ENCODE measurements at places on chromosomes 5 and 9. TPM values are rescaled to one million over a fixed set of nuclear protein-coding genes. Genes with fewer than 3 reads are reported as not detected.

GRCh38 chr5:126492939-126493338, 69.7 kb downstream of the GRAMD2B start:
- peaks cover 15% of the 10 kb centered on the region for H3K4me1 ChIP-seq
- no peaks in the 10 kb centered on the region for H3K27me3 ChIP-seq
- no peaks in the 10 kb centered on the region for H3K36me3 ChIP-seq
- no peak overlapping the region for H3K27ac ChIP-seq
- peak; percentile 39 for DNase-seq

- peaks cover 12% of the 10 kb centered on the region for H3K4me1 ChIP-seq
- no peaks in the 10 kb centered on the region for H3K36me3 ChIP-seq
- H3K27me3 ChIP-seq = no peaks in the 10 kb centered on the region
- peak within 1 kb of the TSS; percentile 62 for H3K27ac ChIP-seq
- H3K4me3 ChIP-seq = peak within 1 kb of the TSS; percentile 64
- no peak for DNase-seq
These were observed at the start of gene PTGER4 for GRCh38 chr5:40679913-40680681. PTGER4 (plus strand) TSS chr5:40679915; CDS start chr5:40680994, 1,079 bp downstream.

GRCh38 chr5:122190156-122190555, 60.8 kb downstream of the ZNF474 start:
- H3K27ac ChIP-seq = no peak overlapping the region
- no peaks in the 10 kb centered on the region for H3K27me3 ChIP-seq
- no peaks in the 10 kb centered on the region for H3K36me3 ChIP-seq
- no peak for DNase-seq
- H3K4me1 ChIP-seq = no peaks in the 10 kb centered on the region
- H3K4me3 ChIP-seq = no peak overlapping the region

DNA sequence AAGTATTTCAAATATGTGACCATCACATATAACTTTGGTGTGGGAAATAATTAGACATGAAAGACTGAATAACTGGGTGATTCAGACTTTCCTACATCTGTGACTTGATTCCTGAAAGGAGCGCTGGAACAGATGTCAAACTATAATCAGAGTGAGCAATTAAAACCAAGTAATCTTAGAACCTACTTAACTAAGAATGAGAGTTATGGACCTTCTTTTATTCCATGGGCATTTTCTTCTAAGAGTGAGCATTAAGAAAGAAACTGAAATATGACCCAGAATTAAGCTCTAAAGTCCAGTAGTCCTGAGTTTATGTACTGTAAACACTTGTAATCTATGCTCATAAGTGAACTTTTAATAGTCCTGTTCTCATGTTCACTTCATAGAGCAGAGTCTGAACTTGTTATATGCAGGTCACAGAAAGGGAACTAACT, 68.4 kb downstream of the PAM start:
- H3K27me3 ChIP-seq = no peaks in the 10 kb centered on the region
- no peak overlapping the region for H3K27ac ChIP-seq
- no peaks in the 10 kb centered on the region for H3K36me3 ChIP-seq

DNA sequence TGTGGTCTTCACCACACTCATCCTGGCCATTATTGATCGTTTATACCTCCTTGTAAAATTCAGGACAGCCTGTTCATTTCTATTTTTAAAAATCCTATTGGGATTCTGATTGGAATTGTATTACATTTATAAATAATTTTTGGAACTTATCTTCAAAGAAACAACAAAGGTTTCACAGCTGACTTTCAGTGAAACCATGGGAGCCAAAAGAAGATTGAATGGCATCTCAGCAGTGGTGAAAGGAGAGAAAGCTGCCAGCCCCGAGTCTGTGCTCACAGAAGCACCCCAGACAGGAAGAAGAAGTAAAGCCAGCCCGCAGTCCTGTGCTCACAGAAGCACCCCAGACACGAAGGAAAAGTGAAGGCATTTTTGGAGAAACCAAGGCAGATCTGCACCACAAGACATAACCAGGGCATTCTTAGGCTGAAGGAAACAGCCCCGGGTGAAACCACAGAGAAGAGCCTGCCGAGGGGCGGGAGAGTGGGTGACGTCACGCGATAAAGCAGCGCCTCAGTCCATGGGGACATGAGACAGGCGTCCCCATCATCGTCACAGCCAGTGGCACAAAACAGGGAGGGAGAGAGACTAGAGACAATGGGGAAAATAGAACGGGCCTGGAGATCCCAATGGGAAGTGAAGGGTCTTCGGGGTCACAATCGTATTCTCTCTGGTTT, 42.5 kb upstream of the SLC9A3 start:
- H3K4me3 ChIP-seq = no peak overlapping the region
- no peak overlapping the region for H3K27ac ChIP-seq
- no peak for DNase-seq
- no peaks in the 10 kb centered on the region for H3K36me3 ChIP-seq

DNA sequence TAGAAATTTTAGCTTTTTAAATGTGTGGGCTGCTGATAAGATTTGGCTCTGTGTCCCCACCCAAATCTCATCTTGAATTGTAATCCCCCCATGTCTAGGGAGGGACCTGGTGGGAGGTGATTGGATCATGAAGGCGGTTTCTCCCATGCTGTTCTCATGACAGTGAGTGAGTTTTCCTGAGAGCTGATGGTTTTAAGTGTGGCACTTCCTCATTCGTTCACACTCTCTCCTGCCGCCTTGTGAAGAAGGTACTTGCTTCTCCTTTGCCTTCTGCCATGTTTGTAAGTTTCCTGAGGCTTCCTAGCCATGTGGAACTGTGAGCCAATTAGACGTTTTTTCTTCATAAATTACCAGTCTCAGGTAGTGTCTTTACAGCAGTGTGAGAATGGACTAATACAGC, 127.8 kb upstream of the MVB12B start:
- H3K4me3 ChIP-seq = no peak overlapping the region
- H3K27me3 ChIP-seq = peaks cover 4% of the 10 kb centered on the region
- H3K27ac ChIP-seq = no peak overlapping the region
- no peaks in the 10 kb centered on the region for H3K4me1 ChIP-seq
- no peak for DNase-seq

DNA sequence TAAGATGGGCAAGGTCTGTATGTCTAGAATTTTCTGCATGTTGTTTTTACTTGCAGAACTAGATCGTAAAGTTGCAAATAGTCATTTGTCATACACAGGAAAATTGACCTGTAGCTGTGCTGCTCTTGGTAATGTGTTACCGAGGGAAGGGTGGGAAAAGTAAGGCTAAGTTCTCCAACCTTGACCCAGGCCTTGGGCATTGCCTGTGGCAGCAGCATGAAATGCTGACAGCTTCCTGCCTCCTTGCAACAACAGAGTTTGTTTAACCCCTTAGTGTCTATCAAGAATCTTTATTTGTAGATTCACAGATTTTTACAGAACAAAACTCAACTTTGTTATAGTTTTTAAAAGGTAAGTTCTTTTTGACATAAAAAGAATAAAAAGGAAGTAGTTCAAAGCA, 48.3 kb downstream of the ERCC6L2 start:
- no peak overlapping the region for H3K4me3 ChIP-seq
- no peak for DNase-seq
- H3K27ac ChIP-seq = no peak overlapping the region
- peaks cover 68% of the 10 kb centered on the region for H3K36me3 ChIP-seq
- no peaks in the 10 kb centered on the region for H3K27me3 ChIP-seq

- H3K4me3 ChIP-seq = no peak overlapping the region
- no peak overlapping the region for H3K27ac ChIP-seq
- no peaks in the 10 kb centered on the region for H3K36me3 ChIP-seq
- peak; percentile 71 for DNase-seq
- no peaks in the 10 kb centered on the region for H3K4me1 ChIP-seq
These were observed 393.1 kb downstream of the TMEM232 start for GRCh38 chr5:110333384-110333783.

The MOB3B gene
- 0.25 TPM for total RNA-seq

The CCL27 gene
- 0.76 TPM for total RNA-seq

The ADGRD2 gene
- total RNA-seq = not detected

The FAF2 gene
- total RNA-seq = 51.7 TPM
